ENCODE measurements at places on chromosomes 3 and 15. TPM values are rescaled to one million over a fixed set of nuclear protein-coding genes. Genes with fewer than 3 reads are reported as not detected.
A peak's percentile ranks its signal among the peaks of the same experiment; 100 is the strongest.

- peak; percentile 33 for DNase-seq
Measured at GRCh38 chr3:154904328-154904727, 175.8 kb upstream of the MME start.

- DNase-seq = no peak
Measured at GRCh38 chr15:74889390-74889882, 406 bp upstream of the MPI start.

DNA sequence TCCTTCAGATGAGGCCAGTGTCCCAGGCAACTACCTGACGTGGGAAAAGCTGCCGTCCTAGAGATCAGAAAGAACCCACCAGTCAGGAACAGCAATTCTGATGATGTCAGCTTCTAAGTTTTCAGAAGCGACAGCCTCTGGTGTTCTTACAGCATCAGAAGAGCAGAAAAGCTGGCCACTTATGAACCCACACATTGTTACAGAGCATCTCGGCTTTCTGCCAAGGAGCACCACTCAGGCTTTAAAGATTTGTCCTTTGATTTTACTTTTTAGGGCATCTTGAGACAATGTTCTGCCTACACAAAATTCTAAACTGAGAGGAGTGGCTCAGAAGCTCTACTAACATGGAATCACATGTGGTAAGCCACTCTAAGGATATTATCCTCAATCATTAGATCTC is 49.7 kb upstream of the BOC start:
- DNase-seq = no peak

GRCh38 chr15:25694239-25694584 is 168.9 kb downstream of the ATP10A start:
- DNase-seq = no peak

DNA sequence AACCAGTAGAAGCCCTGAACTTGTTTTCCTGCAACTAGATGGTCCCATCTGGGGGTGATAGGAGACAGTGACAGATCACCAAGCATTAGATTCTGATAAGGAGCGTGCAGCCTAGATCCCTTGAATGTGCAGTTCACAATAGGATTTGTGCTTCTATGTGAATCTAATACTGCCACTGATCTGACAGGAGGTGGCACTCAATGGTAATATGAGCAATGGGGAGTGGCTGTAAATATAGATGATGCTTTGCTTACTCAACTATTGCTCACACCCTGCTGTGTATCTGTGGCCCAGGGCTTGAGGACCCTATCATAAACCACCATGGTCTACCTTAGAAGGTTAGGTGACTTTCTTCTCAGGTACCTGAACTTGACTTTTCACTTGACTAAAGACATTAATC is 417.1 kb upstream of the ARHGEF26 start:
- DNase-seq = no peak

DNA sequence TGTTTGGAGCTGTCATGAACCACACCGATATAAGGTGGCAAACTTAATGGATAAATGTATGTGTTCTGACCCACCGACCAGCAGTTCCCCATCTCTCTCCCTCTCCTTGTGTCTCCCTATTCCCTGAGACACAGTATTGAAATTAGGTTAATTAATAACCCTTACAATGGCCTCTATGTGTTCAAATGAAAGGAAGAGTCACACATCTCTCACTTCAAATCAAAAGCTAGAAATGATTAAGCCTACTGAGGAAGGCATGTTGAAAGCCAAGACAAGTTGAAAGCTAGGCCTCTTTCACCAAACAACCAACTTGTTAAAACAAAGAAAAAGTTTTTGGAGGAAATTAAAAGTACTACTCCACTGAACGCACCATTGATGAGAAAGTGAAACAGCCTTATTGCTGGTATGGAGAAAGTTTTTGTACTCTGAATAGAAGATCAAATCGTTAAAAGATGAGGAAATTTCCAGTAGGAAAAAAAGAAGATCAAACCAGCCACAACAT is 15.0 kb downstream of the ATR start:
- DNase-seq = no peak

DNA sequence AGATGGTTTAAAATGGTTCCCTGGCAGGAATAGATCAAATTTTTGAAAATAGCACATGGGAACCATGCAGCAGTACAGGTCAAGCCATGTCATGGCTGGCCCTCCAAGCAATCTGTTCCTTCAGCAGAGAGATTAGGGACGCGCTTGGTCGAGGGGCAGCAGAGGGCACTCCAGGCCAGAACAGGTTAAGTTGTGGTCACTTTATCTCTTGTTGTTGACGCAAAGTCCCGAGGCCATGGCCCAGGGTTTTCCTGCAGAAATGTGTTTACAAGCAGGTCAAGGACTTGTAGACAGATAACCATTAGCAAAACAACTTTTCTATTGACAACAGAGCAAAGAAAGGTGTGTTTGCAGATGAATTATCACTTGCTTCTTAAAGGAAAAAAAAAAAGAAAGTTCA is 570.0 kb upstream of the NR2F2 start:
- no peak for DNase-seq

- no peak for DNase-seq
Measured at GRCh38 chr3:94258851-94259250, 196.0 kb downstream of the NSUN3 start.

DNA sequence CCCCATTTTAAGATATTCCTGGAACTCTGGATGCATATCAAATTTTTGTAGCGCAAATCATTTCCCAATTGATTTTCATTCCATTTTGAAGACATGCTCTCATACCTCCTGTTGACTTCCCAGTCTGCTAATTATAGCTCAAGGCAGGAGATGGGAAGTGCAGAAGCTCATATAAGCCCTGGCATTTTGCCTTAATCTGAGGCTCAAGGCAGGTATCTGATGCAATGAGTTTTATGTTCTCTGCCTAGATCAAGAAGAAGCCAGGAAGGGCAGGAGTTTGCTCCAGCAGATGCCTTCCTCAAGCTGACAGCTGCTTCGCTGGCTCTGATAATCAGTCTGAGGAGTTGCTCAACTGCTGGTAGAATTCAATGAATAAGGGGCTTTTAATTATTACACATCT is 65.6 kb upstream of the NEDD4 start:
- no peak for DNase-seq

DNA sequence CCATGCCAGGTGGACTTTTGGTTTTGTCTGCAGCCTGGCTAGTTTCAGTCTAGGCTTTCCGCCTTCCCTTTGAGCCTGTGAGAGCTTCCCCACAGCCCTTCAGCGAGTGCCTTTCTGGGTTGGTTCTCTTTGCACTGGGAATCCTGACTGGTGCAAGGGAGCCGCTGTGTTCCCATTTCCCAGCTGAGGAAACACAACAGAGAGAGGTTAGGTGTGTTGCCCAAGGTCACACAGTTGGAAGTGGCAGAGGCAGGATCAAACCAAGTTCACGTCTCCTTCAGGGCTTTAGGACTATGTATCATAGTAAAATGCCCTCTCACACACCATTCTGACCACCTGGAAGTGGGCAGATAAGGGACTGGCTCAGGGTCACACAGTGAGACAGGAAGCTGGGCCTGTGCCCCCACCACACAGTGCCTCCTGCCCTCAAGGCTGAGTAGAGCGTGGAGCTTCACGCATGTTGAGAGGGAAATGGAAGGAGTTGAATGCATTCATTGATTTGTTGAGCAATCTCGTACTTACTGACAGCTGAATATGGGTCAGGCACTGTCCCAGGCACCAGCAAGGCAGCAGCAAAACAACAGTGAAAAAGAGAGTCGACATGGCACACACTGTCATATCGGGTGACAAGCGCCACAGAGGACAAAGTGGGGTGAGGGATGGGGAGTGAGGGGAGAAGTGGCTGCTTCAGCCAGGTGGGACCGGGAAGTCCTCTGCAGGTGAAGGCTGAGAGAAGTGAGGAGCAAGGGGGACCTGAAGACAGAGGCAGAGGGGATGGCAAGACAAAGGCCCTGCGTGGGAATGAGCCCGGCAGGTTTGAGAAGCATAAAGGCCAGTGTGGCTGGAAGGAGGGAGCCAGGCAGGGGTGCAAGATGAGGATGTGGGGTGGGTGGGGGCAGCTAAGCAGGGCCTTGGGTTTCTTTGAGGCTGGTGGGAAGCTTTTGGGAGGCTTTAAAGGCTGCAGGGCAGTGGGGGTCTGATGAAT is 12.3 kb upstream of the ANPEP start:
- DNase-seq = no peak

- no peak for DNase-seq
Measured at GRCh38 chr3:62601238-62602070, 228.1 kb upstream of the FEZF2 start.

DNA sequence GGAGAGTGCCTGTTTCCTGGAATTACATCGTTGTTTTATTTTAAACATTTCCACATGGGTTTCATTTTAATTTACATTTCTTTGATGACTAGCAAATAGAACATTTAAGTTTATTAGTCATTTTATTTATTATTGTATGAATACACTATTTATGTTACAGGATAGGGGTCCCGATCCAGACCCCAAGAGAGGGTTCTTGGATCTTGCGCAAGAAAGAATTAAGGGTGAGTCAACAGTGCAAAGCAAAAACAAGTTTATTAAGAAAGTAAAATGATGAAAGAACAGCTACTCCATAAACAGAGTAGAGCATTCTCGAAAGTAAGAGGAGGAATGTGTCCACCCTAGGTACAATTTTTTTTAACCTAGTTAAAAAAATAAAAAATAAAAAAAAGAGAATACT is 539.5 kb downstream of the NAALADL2 start:
- DNase-seq = no peak

- DNase-seq = no peak
Measured at GRCh38 chr3:37309921-37310665, 135.7 kb upstream of the LRRFIP2 start.

GRCh38 chr3:78430741-78431140 is 1337.1 kb downstream of the ROBO1 start:
- DNase-seq = no peak

The SEMA7A gene
- 13.8 TPM for total RNA-seq

The ADCY5 gene
- 0.49 TPM for total RNA-seq

The GALK2 gene
- total RNA-seq = 18.7 TPM

The PPP1R14D gene
- total RNA-seq = not detected

The IL16 gene
- 0.81 TPM for total RNA-seq

The LRRC34 gene
- not detected for total RNA-seq

The LINGO1 gene
- total RNA-seq = 15.6 TPM

The IDH2 gene
- 48.1 TPM for total RNA-seq

Data from HCT116 (cell line).